ENCODE measurements at places on chromosomes 1 and 21. TPM values are rescaled to one million over a fixed set of nuclear protein-coding genes. Genes with fewer than 3 reads are reported as not detected.

GFI1 gene
- total RNA-seq = 1.1 TPM

LCK gene
- total RNA-seq = 135 TPM

CELA3A gene
- not detected for total RNA-seq

DNA sequence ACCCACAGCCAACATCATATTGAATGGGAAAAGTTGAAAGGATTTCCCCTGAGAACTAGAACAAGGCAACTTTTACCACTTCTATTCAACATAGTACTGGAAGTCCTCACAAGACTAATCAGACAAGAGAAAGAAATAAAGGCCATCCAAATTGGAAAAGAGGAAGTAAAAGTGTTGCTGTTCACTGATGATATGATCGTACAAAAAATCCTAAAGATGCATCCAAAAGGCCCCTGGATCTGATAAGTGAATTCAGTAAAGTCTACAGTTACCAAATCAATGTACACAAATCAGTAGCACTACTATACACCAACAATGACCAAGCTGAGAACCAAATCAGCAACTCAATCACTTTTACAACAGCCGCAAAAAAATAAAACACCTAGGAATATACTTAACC, 28.3 kb downstream of the RAB3GAP2 start:
- no peak for DNase-seq

DNA sequence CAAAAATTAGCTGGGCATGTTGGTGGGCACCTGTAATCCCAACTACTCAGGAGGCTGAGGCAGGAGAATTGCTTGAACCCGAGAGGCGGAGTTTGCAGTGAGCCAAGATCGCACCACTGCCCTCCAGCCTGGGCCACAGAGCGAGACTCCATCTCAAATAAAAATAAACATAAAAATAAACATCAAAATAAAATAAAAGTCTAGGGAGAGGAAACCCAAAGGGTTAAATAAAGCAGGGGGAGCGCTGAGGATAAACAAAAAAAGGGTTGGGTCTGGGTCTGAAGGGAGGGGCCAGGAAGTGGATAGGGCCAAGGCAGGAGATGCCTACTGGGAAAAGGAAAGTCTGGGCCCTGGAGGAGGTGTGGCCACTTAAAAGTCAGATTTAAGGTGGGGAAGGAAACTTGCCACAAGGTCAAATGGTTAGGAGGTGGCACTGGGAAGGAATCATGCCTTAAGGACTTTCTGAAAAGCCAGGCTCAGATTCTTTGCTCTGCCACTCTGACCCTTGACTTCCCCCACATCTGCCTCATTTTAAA, 150.0 kb downstream of the ADSS2 start:
- no peak for DNase-seq

- no peak for DNase-seq
These were observed 144.6 kb downstream of the PGBD5 start for GRCh38 chr1:230281556-230281955.

- no peak for DNase-seq
These were observed 2.3 kb downstream of the RSBN1 start for GRCh38 chr1:113809670-113810602.

TMEM51 gene
- total RNA-seq = not detected

DNA sequence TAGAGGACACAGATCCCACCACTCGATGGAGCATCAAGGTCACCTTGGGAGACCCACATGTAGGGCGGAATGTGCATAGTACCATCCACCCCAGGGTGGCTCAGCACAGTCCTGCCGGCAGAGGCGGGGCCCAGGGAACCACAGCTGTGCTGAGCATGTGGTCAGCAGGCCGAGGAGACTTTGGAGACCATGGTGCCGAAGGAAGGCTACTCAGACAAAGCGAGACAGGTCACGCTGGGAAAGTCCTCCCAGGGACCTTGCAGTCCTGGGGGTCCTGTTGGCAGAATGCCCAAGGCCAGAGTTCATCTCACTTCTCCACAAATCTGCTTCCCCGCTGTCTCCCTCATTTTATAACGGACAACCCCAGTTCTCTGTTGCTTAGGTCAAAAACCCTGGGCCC, 22.5 kb downstream of the WNT3A start:
- DNase-seq = no peak

- DNase-seq = no peak
These were observed 39.4 kb downstream of the IGFN1 start for GRCh38 chr1:201229771-201230635.

DDR2 gene
- total RNA-seq = 0.41 TPM

GJC2 gene
- 0.53 TPM for total RNA-seq

KCNT2 gene
- total RNA-seq = not detected

DNA sequence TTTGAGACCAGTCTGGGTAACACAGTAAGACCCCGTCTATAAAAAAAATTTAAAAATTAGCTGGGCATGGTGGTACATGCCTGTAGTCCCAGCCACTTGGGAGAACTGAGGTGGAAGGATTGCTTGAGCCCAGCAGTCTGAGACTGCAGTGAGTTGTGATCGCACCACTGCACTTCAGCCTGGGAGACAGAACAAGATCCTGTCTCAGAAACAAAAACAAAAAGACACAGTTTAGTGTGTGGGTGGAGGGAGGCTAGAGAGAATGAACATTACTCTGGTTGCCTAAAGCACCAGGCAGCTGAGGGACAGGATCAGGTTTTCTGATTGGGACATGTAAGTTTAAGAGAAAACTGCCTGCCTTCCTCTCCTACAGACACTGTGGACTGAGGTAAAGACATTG, 42.3 kb downstream of the VAMP4 start:
- DNase-seq = no peak

DNA sequence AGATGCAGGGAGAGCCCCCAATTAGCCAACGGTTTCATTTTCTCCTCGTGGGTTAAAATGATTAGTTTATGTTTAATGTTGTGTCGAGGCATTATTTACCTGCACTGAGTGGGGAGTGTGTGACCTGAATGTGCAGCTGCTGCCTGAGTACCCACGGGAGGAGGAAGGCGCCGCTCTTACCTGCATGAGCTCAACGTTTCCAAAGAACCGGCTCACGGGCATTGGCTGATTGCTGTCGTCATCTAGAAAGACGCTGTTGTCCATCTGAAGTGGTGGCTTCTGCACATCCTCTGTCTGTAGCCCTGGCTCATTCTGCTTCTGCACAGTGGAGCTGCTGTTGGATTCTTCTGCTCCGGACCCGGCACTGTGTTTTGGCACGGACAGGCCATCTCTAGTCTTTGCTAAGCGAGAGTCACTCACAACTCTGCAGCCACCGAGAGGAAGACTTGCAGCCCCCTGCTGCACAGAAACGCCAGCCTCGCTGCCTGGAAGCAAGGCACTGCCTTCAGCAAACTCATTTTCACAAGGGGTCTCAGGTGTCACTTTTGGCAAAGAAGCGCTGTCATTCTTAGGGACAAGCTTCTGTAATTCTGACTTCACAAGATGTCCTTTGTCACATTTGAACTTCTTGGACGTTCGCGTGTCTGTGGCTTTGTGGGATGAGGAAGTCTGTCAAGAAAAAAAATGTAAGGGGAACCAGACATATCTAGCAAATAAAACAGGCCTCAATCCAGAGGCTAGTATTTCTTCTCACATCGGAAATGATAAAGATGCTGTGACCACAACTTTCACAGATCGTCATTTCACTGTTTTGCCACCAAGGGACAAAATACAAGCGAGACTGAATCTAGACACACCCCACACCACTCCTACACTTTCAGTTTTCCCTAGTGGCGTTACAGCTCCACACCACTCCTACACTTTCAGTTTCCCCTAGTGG, 9.4 kb downstream of the C1orf174 start:
- DNase-seq = no peak

- DNase-seq = no peak
These were observed 184.1 kb upstream of the DUSP10 start for GRCh38 chr1:221925947-221926346.

GRCh38 chr1:151539321-151540020, 638 bp upstream of the TUFT1 start:
- peak; percentile 38 for DNase-seq

SLC2A5 gene
- total RNA-seq = 123 TPM

DNA sequence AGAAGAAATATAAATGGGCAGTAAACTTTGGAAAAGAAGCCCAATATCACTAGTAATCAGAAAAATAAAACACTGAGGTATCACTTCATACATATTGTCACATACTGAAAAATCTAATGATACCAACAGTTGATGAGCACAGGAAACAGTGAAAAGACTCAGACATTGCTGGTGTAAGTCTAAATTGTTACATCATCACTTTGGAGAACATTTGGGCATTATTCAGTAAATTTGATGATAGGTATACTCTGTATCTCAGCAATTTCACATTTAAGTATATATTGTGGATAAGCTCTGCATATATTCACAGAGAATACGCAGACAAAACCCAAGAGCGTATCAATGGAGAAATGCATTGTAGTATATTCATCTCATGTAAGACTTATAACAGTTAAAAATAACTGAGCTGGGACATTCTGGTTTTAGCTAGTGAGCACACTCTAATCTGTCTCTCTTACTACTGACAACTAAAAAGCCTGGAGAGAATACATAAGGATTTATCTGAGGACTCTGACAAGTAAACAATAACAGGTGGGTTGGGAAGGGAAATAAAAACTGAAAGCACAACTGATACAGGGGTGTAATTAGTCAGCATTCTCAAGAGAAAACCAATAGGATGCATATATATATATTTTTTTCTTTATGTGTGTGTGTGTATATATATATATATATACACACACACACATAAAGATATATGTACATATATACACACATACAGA, 212.7 kb upstream of the JUN start:
- DNase-seq = no peak

DNA sequence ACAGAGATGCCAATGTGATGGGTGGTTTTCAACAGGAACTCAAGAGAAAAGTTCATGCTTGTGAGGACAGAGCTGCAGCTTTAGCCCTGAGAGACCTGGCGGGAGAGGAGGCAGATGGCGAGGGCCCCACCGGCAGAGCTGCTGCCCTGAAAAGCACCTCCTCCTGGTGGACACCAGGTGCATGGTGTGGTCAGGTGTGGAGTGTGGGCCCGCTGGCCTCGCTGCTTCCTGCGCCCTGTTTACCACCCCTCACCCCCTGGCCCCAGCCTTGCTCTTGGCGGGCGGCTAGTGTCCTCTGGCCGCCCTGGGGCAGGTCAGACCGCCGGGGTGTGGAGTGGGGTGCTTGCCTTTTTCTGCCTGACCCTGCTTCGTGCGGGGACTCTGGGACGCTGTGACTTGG, 42.8 kb downstream of the PRKCZ start:
- DNase-seq = no peak

RIPK4 gene
- not detected for total RNA-seq

SNRPE gene
- total RNA-seq = 299 TPM

GDAP2 gene
- 21.7 TPM for total RNA-seq

DNA sequence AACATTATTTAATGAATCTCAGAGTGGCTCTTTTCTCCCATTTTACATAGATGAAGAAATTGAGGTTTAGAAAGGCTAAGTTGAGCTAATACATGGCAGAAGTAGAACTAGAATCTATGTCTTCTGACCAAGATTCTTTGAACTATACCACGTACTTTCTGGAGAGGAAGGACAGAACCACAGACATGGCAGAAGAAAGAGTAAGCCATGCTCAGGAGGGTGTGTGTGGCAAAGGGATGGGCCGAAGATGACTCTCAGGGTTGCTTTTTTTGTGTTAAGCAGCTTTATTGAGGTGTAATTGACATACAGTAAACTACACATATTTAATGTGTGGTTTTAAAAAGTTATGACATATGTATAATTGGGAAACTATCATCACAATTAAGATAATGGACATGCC, 69.5 kb downstream of the PEX14 start:
- DNase-seq = no peak

DNA sequence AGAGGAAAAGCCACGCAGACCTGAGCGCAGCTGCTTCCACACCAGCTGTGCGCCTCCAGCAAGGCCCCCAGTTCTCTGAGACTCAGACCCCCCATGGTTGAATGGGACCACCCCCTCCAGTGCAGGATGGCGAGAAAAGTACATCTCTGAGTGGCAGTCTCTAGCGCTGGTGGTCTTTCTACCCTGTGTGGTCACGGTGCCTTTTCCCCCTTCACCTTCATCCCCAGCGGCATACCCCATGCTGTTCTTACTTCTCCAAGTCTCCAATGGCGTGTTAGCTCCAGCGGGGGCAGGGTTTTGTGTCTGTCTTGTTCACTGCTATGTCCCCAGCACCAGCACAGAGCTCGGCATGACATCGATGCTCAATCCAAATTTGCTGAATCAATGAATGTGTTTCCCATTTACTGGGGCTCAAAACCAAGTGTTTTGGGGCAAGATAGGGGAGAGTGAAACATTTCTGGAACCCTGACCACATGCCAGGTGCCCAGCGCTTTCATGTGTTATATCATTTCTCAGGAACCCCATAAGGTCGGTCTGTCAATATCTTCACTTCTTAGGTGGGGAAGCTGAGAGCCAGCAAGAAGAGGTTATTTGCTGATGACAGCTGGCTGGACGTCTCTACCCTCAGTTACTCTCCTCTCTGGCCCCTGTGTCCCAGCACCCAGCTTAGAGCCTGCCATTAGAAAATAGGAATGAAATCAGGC, 959 bp upstream of the SDC3 start:
- DNase-seq = no peak

GJA8 gene
- total RNA-seq = not detected

DNA sequence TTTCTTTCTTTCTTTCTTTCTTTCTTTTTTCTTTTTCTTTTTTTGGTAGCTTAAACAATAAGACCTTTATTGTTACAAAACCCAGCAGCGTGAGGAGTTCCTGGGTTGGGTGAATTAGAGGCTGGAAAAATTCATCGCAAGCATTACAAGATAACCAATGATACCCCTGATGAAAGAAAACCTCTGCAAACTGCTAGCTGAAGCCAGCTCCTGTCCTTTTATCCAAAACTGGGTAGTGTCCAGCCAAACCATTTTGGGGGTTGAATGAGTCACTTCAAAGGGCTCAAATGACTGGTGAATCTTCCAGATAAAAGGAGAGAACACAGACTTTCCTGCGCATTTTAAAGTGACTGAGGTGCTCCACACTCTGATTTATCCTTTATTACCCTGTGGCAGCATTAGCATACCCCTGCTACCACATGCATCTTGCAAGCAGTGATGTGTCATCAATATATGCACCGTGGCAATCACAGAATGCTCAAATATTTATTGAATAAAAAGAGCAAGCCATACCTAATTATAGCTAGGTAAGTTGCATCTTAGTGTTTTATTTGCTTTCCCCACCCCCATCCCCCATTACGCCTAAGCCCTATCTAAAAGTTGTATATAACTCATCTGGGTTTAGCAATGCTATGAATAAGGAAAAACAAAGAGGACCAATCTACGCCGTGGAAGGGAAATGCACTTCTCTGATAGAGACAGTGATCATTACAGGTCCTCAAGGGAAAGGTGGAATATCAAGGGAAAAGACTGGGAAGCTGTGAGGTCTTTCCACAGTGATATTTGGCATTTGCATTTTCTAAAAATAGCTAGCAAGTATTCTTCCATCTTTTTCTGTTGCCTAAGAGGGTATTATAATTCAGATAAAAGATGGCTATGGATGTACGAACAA, 32.4 kb upstream of the CEP350 start:
- DNase-seq = no peak

RNU1-3 gene
- total RNA-seq = 1,721 TPM

Data from OCI-LY7 (cell line).